Suprapubic skin (tissue), 4 donors: ENCODE measurements at places on chromosomes 3 and 15.

DNA sequence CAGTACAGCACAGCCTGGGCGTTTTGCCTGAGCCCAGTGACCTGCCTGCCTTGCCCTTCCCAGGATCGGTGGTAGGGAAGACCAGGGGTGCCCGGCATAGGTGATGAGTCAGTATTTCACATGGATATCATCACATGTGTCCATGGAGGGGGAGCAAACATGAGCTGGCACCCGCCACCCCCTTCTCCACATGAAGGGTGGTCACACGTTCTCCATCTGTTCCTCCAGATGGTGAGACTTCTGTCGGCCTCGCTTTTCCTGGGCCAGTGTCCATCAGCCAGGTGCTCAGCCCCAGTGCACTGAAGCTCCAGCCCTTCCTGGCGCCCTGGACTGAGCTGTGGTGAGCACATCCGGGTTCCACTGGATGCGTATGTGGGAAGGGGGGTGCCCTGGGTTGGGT lies 208.4 kb downstream of the UBE3A start:
- DNase-seq, result no peak

GRCh38 chr3:73148206-73148605 lies 86.7 kb downstream of the EBLN2 start:
- DNase-seq, result no peak

DNA sequence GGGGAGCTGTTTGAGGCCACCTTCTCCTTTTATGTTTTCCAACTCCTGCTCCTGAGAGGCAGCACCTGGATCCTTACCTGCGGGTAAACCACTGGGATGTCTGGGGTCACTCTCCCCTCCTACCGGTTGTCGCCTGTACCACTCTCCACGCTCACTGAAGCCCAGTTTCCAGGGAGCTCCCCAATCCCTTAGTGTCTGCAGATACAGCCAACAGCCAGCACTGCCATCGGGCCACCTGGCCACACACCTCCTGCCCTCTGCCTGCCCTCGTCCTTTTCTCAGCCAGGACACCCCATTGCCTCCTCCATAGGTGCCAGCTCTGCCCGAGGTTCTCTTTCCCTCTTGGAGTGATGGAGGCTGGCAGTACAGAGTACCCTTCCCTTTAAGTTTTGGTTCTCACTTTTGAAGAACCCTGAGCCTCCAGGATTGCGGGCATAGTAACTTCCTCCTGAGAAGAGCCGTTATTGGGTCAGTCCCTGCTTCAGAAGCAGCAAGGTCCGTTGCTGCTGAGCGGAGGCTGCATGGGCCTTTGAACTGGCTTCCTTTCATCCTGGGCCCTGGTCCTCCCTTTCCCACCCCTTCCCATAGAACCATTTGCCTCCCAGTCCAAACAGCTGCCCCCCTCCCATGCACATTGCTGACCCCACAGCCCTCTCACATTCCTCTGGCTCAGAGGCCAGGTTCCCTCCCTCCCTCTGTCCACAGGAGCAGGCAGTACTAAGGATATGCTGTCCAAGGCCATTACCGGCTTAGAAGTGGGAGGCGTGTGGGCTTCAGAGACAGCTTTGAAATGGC lies 30.9 kb downstream of the ARNT2 start:
- DNase-seq, result no peak

DNA sequence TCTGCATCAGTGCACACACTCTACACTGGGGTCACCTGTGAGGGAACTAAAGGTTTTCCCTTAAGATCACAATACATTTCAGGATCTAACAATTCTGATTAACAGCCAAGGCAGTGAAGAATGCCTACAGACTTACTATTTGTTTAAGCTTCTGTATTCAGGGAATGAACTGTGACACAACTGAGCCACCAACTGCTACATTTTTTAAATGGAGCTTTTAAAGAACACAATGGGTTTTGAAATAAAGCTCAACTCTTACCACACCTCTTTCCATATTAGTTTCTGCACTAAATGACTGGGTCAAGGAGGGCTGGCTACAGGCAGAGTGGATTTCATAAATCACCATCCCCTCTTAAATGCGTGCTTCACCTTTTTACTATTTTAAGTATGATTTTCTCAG lies 100.2 kb downstream of the TMCC1 start:
- DNase-seq, result no peak

- DNase-seq, result no peak
Observed at GRCh38 chr3:138389841-138390581, 41.6 kb downstream of the MRAS start.

- DNase-seq, result no peak
Observed at GRCh38 chr3:67000009-67000408, 1.9 kb downstream of the KBTBD8 start.

GRCh38 chr15:64282701-64283100 lies 73.3 kb downstream of the CSNK1G1 start:
- no peak for DNase-seq

- no peak for DNase-seq
Observed at GRCh38 chr15:59196416-59196815, 10.2 kb upstream of the LDHAL6B start.

- peak; percentile 65 for DNase-seq
Observed at GRCh38 chr3:14522129-14522691, 17.9 kb downstream of the GRIP2 start.
